ENCODE measurements at places on chromosomes 7 and 10. TPM values are rescaled to one million over a fixed set of nuclear protein-coding genes. Genes with fewer than 3 reads are reported as not detected.

The AKR1C4 gene
- total RNA-seq, result not detected

The SPDYE5 gene
- not detected for total RNA-seq

The PSTK gene
- 2.8 TPM for total RNA-seq

The HMX3 gene
- total RNA-seq, result not detected

The PARD3 gene
- total RNA-seq, result 44.6 TPM

All from mesangial cell (primary cell).